ENCODE measurements at places on chromosomes 13 and 19.
A peak's percentile ranks its signal among the peaks of the same experiment; 100 is the strongest.

GRCh38 chr13:95296326-95296925 lies 4.8 kb downstream of the ABCC4 start:
- no peak overlapping the region for H3K4me3 ChIP-seq
- H3K27ac ChIP-seq: peak overlapping the region; percentile 10
- H3K27me3 ChIP-seq: no peaks in the 10 kb centered on the region
- peaks cover 19% of the 10 kb centered on the region for H3K36me3 ChIP-seq

GRCh38 chr13:50444726-50445125 lies 398.8 kb downstream of the DLEU7 start:
- no peak overlapping the region for H3K4me3 ChIP-seq
- H3K27ac ChIP-seq: no peak overlapping the region
- no peaks in the 10 kb centered on the region for H3K4me1 ChIP-seq

DNA sequence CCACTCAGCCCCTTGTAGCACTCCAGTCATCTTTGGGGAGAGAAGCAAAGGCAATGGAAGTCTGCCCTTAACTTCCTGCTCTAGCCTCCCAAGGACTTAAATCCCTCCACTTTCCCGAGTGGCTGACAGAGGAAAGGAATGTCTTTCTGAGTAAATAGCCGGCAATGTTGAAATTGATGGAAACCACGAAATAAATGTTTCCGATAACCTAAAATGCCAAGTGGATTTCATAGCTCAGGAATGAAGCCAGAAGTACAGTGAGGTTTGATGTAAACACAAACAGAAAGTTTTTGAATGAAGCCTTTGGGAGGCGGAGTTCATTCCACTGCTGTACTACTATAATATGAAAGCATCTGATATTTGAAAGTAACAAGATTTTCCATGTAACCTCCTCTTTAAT lies 14.0 kb upstream of the TBC1D4 start:
- H3K27me3 ChIP-seq: peaks cover 50% of the 10 kb centered on the region
- no peak overlapping the region for H3K4me3 ChIP-seq
- no peaks in the 10 kb centered on the region for H3K36me3 ChIP-seq
- no peak overlapping the region for H3K27ac ChIP-seq
- no peaks in the 10 kb centered on the region for H3K4me1 ChIP-seq

DNA sequence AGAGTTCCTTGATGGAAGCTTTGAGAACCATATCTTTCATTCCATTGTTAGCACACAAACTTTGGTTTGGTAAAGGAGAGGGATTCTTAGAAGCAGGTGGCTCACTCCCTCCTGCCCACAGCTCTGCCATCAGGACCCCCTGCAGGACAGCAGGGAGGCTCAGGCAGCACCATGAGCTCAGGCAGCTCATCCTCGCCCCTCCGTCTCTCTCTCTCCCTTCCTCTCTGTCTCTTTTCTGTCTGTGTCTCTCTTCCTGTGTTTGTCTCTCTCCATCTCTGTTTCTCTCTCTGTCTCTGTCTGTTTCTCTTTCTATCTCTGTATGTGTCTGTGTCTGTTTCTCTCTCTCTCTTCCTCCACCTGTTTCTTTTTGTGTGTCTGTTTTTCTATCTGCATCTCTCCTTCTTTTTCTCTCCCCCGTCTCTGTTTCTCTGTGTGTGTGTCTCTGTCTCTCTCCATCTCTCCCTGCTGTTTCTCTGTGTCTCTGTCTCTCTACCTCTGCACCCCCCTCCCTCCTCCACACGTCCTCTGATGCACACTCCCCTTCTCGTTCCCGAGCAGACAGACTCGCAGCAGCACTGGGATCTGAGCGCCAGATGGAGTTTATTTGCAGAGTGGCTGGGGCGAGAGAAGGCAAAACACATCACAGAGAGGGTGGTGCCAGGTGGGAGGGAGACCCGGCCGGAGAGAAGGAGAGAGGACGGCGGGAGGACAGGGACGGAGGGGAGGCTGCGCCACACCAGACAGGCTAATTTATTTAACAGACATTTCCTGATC lies 8.7 kb downstream of the SBK2 start:
- no peaks in the 10 kb centered on the region for H3K4me1 ChIP-seq
- ATAC-seq: no peak
- H3K27ac ChIP-seq: no peak overlapping the region

GRCh38 chr19:1260749-1261537 lies 8.2 kb upstream of the CIRBP start:
- H3K27me3 ChIP-seq: no peaks in the 10 kb centered on the region
- peaks cover 77% of the 10 kb centered on the region for H3K4me1 ChIP-seq
- peak overlapping the region; percentile 97 for H3K27ac ChIP-seq
- peak overlapping the region; percentile 97 for H3K4me3 ChIP-seq

DNA sequence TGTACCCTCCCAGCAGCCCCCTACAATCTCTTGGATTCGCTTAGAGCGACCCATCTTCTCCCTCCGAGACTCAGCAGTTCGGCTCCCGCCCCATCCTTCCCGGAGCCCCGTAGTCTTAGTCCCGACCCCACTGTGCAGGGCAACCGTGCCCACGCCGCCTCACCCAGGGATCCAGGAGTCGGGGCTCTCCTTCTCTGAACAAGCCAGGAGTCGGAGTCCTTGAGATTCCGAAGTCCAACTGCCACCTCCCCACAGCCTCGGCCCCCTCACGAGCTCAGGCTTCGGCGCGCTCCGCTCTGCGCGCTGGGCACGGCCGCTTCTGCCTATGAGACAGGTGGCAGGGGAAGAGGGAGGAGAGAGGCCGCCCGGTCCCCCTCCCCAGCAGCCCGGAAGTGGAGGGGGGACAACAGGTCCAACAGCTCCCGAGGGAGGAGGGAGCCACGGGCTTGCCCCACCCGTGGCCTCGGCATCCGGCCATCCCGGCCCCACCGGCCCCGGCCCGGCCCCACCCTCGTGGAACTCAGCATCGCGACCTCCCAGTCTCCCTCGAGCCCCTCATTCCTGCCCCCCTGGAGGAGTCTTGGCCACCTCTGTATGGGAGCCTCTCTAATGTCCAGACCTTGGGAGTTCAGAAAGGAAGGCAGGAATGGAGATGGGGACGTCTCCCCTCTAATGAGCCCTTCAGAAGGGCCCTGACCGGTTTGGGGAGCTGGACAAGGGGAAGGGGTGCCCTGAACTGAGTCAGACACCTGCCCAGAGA lies at the start of gene PHLDB3:
Gene PHLDB3, minus strand, starts transcription at position 321 of the 760 bp plus-strand sequence. CDS start 628 bp downstream, outside the sequence.
- peak within 1 kb of the TSS; percentile 92 for H3K4me3 ChIP-seq
- peaks cover 17% of the 10 kb centered on the region for H3K36me3 ChIP-seq
- peaks cover 32% of the 10 kb centered on the region for H3K4me1 ChIP-seq
- peak within 1 kb of the TSS; percentile 87 for H3K27ac ChIP-seq

DNA sequence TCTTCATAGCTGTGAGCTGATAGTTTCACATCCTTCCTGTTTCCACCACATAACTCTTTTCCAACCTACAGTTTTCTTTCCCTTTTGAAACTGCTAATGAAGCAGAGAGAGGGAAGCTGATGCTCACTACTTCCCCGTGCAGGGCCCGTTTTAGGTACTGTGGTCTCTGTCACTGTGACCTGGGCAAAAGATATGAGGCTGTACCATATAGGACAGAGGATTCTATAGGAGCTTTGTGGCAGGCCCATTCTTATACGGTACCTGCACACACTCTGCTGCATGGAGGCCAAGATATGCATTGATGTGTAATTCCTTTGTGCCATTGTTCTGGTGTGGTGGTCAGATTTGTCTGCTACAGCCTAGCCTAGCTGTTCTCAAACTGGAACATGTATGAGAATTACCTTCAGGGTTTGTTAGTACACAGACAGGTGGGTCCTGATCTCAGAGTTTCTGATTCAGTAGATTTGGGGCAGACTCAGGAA lies 577.3 kb downstream of the LMO7 start:
- H3K4me3 ChIP-seq: no peak overlapping the region
- no peaks in the 10 kb centered on the region for H3K27me3 ChIP-seq
- H3K27ac ChIP-seq: no peak overlapping the region
- H3K4me1 ChIP-seq: no peaks in the 10 kb centered on the region

DNA sequence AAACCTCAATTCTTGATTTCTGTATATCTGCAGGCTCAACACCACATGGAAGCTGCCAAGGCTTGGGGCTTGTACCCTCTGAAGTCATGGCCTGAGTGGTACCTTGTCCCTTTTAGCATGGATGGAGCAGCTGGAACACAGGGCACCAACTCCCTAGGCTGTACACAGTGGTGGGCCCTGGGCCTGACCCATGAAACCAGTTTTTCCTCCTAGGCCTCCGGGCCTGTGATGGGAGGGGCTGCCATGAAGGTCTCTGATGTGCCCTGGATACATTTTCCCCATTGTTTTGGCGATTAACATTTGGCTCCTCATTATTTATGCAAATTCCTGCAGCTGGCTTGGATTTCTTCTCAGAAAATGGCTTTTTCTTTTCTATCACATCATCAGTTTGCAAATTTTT lies 131.6 kb downstream of the NDFIP2 start:
- H3K27me3 ChIP-seq: no peaks in the 10 kb centered on the region
- H3K4me1 ChIP-seq: no peaks in the 10 kb centered on the region
- no peak overlapping the region for H3K4me3 ChIP-seq

DNA sequence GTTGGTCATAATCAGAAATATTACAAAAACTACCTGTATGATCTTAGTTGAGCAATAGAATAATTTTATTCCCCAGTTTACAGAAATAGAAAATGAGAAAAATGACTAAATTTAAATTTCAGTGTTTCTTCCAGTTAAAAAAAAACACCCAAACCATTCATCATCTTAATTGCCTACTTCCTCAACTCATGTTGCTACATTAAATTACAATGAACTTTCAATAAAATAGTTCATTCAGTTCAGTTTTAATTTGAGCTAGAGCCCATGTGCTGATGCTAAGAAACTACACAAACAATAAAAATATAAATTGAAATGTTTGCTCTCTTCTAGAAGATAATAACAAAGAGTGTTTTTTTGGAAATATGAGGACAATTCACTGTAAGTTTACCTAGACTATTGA lies 820.4 kb downstream of the SLITRK6 start:
- H3K27me3 ChIP-seq: no peaks in the 10 kb centered on the region
- H3K4me3 ChIP-seq: no peak overlapping the region
- ATAC-seq: no peak

- H3K4me3 ChIP-seq: no peak overlapping the region
- no peaks in the 10 kb centered on the region for H3K27me3 ChIP-seq
- H3K27ac ChIP-seq: no peak overlapping the region
- ATAC-seq: no peak
- peaks cover 13% of the 10 kb centered on the region for H3K36me3 ChIP-seq
- H3K4me1 ChIP-seq: peaks cover 1% of the 10 kb centered on the region
Measured at GRCh38 chr19:9313756-9314155, 4.1 kb upstream of the ZNF699 start.

GRCh38 chr19:5006201-5006600 lies 37.3 kb downstream of the KDM4B start:
- peaks cover 26% of the 10 kb centered on the region for H3K36me3 ChIP-seq
- no peak overlapping the region for H3K27ac ChIP-seq
- ATAC-seq: no peak
- no peak overlapping the region for H3K4me3 ChIP-seq

DNA sequence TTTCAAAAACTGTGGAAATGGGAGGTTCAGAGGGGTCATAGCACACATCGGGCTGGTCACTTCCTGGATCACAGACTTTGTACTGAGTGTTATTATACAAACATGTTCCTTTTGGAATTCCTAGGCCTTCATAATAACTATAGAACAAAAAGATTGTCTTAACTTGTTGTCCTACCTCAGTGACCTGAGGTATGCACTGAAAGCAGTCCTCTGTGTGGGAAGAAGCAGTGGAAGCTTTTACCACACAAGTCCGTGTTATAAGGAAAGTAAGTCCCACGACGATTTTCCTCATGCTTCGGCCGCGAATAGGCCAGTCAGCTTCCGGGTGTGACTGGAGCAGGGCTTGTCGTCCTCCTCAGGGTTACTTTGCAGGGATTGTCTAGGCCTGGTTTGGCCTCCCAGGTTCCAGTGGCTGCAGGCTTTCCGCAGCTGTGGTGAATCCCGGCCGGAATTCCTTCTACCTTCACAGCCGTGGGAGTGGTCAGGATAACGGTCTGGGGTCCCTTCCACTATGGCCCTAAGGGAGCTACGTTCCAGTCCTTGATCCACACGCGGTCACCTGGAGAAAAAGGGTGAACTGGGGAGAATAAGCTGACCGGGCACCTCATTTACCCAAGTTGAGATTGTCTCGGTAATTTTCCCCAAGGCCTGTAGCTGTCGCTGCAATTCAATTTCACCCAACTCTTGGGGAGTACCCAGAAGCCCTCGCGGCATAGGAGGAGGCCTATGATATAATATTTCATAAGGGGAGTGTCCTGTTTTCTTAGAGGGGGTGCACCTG lies 16.0 kb downstream of the NAPSA start:
- no peak for ATAC-seq
- no peak overlapping the region for H3K4me3 ChIP-seq
- peaks cover 5% of the 10 kb centered on the region for H3K36me3 ChIP-seq

GRCh38 chr19:14517840-14518505 lies at the start of gene DNAJB1:
Gene DNAJB1 (minus strand): TSS chr19:14518397. CDS start chr19:14518349, 48 bp downstream.
- peaks cover 37% of the 10 kb centered on the region for H3K36me3 ChIP-seq
- peaks cover 48% of the 10 kb centered on the region for H3K4me1 ChIP-seq
- H3K27me3 ChIP-seq: no peaks in the 10 kb centered on the region
- peak within 1 kb of the TSS; percentile 95 for H3K27ac ChIP-seq
- ATAC-seq: peak; percentile 87
- peak within 1 kb of the TSS; percentile 94 for H3K4me3 ChIP-seq

DNA sequence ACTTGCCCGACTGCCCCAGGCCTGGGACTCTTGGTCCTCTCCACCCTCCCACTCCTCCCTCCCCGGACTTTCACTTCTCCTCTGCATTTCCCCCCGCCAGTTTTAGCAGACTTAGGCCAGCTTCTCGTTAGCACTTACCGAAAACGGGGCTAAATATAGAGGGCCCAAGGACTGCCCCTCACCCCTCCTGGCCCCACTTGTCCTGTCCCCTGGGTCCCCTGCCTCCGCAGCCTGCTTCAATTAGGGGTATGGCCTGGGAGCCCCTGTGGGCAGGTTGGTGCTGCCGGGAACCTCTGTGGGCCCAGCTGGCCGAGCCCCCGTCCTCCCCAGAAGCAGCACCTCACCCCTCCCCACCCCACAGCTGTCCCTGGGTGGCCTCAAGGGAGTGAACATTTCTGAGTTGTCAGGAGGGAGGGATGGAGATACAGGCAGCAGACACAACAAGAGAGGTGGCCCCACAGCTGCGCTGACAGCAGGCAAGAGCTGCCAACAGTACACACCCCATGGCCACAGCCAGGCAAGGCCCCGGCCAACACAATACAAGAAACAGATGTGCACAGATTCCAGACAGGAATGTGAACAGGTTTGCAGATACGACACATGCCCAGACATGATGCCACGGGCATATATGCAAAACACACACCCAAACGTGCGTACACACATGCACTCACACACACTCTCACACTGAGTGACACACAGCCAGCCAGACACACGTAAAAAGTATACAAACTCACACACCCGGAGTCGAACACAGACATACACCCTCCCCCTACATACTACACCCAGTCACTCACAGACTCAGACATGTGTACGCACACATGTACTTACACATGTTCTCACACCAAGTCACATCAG lies 2.6 kb downstream of the POU2F2 start:
- H3K27me3 ChIP-seq: no peaks in the 10 kb centered on the region
- H3K36me3 ChIP-seq: peaks cover 39% of the 10 kb centered on the region
- peak; percentile 88 for ATAC-seq
- peaks cover 79% of the 10 kb centered on the region for H3K4me1 ChIP-seq

DNA sequence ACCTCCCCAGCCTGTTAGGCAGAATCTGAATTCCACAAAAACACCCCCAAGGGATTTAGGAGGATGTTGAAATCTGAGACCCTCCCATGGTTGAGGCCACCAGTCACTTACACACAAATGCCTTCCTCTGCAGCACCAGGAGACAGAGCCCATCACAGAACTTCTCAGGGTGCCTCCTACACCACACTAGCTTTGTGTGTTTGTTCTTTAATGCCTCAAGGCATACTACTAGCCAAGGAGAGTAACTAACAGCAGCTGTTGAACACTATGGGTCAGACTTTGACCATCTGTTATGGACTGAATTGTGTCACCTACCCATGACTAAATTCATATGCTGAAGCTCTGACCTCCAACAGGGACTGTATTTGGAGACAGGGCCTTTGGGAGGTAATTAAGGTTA lies 9.5 kb upstream of the MED26 start:
- no peak for ATAC-seq
- peaks cover 26% of the 10 kb centered on the region for H3K4me1 ChIP-seq
- no peak overlapping the region for H3K4me3 ChIP-seq
- peak overlapping the region; percentile 46 for H3K27ac ChIP-seq
- H3K36me3 ChIP-seq: peaks cover 34% of the 10 kb centered on the region

Measured in stimulated activated memory B cell treated with anti-CD40 and anti-IgM and Interleukin-4, amounts not matched to agents 10 μg/mL and 1 μg/mL and 100 μg/mL, for 72 hours (primary cell).